Ovary (tissue), 10 donors: ENCODE measurements at places on chromosomes 2 and 18.

DNA sequence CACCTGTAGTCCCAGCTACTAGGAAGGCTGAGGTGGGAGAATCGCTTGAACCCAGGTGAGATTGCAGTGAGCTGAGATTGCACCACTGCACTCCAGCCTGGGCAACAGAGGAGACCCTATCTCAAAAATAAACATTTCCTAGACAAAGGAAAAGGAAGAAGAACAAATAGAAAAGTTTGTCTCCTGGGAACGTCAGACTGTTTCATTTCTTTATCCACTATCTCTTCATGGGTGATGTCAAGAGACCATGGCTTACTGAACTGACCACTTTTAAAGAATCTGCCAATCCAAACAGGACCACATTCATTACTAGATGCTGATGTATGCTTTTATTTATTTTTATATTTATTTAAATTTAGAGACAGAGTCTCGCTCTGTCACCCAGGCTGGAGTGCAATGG, 26.8 kb downstream of the COX7A2L start:
- H3K27me3 ChIP-seq, result no peaks in the 10 kb centered on the region
- H3K4me1 ChIP-seq, result peaks cover 7% of the 10 kb centered on the region
- DNase-seq, result no peak
- no peak overlapping the region for H3K27ac ChIP-seq
- no peak overlapping the region for H3K4me3 ChIP-seq
- H3K36me3 ChIP-seq, result no peaks in the 10 kb centered on the region

GRCh38 chr2:95050385-95051300, 25.1 kb downstream of the MAL start:
- no peak overlapping the region for H3K27ac ChIP-seq
- H3K4me3 ChIP-seq, result no peak overlapping the region
- H3K27me3 ChIP-seq, result no peaks in the 10 kb centered on the region
- no peak for DNase-seq
- no peaks in the 10 kb centered on the region for H3K36me3 ChIP-seq

GRCh38 chr18:11387880-11388279, 221.5 kb upstream of the SLC35G4 start:
- H3K4me1 ChIP-seq, result no peaks in the 10 kb centered on the region
- H3K4me3 ChIP-seq, result no peak overlapping the region
- H3K36me3 ChIP-seq, result no peaks in the 10 kb centered on the region
- no peak overlapping the region for H3K27ac ChIP-seq
- DNase-seq, result no peak

- DNase-seq, result no peak
- H3K27me3 ChIP-seq, result no peaks in the 10 kb centered on the region
- H3K36me3 ChIP-seq, result no peaks in the 10 kb centered on the region
- peak overlapping the region; percentile 34 for H3K27ac ChIP-seq
Observed at GRCh38 chr18:2883076-2883735, 36.4 kb downstream of the EMILIN2 start.

GRCh38 chr2:2719015-2719414, 387.9 kb upstream of the MYT1L start:
- H3K4me1 ChIP-seq, result no peaks in the 10 kb centered on the region
- no peak overlapping the region for H3K27ac ChIP-seq
- H3K36me3 ChIP-seq, result no peaks in the 10 kb centered on the region
- DNase-seq, result no peak
- H3K4me3 ChIP-seq, result no peak overlapping the region

DNA sequence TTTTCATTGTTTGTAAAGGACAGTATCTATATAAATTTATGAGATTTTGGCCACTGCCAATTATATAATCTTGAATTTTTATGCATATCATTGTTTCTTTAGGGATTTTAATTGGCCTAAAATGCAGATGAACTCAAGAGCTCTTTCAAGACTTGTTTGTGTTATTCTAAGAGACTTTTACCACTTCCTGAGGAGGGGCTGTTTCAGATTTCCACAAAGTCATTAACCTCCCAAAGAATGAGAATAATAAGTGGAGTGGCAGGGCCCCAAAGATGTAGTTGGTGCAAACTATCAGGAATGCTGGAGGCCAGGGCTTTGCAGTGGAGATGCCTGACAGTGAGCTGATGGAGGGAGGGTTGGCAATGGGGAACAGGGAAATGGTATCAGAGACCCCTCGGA, 15.5 kb upstream of the ACVR1 start:
- no peak overlapping the region for H3K4me3 ChIP-seq
- H3K27me3 ChIP-seq, result no peaks in the 10 kb centered on the region
- no peaks in the 10 kb centered on the region for H3K36me3 ChIP-seq

DNA sequence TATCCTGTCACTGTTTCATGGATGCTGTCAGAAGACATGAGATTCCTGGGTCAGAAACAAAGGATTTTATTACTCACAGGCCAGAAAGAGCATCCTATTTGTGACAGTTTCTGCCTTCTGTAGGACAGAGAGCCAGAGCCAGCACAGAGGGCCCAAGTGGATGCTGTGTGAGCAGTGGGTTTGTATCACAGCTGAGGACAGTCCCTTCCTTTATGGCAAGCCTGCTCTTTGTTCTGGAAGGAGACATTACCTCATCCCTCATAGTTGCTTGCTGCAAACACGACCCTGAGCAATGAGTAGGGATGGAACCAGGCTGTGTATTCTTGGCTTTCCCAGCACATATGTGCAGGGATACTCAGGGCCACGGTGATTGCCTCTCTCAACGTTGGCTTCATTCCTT, 41.6 kb downstream of the ARHGEF4 start:
- no peaks in the 10 kb centered on the region for H3K4me1 ChIP-seq
- no peaks in the 10 kb centered on the region for H3K36me3 ChIP-seq
- no peaks in the 10 kb centered on the region for H3K27me3 ChIP-seq
- no peak for DNase-seq
- H3K27ac ChIP-seq, result no peak overlapping the region

DNA sequence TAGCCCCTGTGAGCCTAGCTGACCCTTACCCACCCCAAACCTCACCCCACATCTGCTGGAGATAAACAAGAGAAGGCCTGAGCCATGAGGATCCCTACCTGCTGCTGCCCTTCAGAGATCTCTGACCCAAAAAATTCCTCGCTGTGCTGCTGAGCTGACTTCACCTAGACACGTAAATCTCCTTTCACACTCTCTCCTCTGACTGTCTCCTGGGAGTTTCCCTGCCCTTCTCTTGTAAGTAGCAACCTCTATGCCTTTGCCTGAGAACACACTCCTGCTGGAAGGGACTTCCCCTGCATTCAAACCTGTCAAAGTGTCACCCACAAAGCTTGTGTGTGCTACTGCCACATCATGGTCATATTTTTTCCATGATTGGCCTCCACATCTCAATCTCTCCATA, 134.2 kb upstream of the NOL4 start:
- no peaks in the 10 kb centered on the region for H3K27me3 ChIP-seq
- H3K4me3 ChIP-seq, result no peak overlapping the region
- H3K4me1 ChIP-seq, result no peaks in the 10 kb centered on the region
- no peaks in the 10 kb centered on the region for H3K36me3 ChIP-seq
- H3K27ac ChIP-seq, result no peak overlapping the region

DNA sequence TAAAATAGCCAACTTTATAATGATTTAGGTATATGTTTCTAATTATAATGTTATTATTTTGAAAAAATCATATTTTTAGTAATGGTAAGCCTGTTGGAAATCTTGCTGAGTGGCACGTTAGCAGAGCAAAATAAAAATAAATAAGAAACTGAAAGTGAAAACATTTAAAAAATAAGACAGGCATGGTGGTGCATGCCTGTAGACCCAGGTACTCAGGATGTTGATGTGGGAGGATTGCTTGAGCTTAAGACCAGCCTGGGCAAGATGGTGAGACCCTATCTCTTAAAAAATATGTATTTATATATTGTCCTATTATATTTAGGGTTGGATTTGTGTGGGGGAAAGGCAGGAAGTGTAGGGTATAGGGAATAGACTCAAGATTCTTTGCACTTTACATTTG, 15.8 kb upstream of the ANKRD12 start:
- H3K36me3 ChIP-seq, result no peaks in the 10 kb centered on the region
- H3K4me1 ChIP-seq, result peaks cover 5% of the 10 kb centered on the region
- no peak overlapping the region for H3K4me3 ChIP-seq
- H3K27ac ChIP-seq, result no peak overlapping the region
